ENCODE measurements at places on chromosomes 13 and 19.
A peak's percentile ranks its signal among the peaks of the same experiment; 100 is the strongest.

DNA sequence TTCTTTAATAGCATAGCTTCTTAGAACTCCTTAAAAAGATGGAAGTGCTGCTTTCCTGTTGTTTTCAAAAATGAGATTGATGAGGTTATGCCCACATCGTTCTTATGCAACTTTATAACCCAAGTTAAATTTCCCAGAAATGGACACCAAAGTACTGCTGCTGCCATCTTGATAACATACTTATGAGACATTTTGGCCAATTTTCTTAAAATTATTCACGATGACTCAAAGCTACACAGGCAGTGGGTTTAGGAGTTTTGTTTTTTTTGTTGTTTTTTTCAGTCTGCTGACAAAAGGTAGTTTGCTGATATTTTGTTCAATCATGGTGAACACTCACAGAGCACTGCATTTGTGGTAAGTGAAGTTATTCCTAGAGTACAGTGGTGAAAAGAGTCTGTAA lies 54.9 kb upstream of the RFC3 start:
- DNase-seq = no peak

- no peak for DNase-seq
These were observed 47.3 kb upstream of the C13orf42 start for GRCh38 chr13:51158365-51158764.

DNA sequence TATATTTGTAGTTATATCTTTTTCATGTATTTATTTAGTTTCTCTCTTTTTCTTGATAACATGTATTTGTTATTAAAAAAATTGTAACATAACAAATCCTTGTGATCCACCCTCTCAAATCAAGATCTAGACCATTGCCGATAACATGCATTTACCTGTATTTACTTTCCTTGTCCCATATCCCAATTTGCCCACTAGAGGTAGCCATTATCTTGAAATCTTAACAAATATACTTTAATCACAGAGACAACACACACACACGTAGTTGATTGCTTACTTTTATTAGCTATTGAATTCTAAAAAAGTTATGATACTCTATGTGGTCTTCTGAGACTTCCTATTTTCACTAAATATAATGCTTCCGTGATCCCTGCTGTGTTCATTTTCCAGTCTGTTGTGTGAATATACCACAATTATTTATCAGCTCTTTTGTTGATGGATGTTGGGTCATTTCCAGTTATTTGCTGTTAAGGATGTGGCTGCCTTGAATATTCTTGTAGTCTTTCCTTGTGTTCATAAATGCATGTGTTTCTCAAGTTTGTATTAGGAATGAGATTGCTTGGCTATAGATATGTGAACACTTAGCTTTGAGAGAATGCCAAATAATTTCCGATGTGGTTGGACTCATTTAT lies 31.3 kb upstream of the ZMYM2 start:
- DNase-seq = no peak

DNA sequence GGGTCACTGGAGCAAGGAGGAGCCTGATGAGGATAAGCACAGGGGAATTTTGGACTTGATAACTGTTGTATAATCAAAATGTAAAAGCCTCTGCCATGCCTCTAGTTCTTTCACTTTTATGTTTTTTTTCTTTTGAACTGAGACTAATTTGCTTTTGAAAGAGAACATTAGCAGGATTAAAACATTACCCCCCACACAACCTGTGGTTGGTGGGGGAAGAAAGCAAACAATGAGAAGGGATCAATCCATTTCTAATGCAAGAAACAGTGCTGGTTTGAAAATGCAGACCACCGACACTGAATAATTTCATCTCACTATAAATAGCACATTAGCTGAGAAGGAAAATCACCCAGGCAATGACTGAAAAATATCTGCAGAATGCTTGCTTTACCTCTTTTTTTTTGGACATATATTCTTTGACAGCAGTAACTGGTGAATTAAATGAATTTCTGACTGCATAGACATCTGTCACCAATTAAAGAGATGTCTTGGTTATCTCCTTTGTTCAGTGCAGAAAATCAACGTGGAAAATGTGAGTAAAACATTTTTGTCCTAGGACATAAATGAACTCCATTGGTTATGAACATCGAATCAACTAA lies 48.6 kb upstream of the TRPC4 start:
- no peak for DNase-seq

DNA sequence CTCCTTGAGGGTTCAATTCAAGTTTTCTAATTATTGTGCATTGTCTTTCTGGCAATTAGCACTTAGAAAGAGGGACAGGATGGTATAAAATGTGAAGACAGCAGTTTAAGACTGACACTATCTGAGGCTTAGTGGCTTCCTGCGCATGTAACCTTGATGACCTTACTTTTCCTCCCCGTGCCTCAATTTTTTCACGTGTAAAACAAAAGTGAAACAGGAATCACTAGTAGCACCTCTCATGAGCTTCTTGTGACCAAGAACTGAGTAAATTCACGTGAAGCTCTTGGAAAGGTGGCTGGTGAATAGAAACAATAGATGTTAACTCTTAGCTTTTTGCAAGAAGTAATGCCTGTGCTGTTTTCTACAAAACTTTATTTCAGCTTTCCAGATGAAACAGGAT lies 233.9 kb downstream of the LMO7 start:
- DNase-seq = no peak

DNA sequence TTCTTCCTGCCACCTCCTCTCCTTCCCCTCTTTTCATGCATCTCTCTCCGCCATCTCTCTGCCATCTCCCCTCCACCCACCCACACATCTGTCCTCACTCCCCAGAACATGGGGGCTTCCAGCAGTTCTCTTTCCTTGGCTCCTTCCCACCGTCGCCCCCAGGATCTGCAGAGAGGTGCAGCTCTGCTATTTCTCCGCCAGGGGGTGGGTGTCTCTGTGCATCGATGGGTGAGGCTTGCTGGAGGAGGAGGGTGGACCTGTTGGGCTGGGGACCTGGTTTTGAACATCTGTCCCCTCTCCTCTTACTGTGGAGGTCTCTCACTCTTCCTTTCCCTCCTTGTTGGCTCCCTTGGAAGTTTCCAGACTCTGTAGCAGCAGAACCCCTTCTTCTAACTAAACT lies 51.7 kb downstream of the MYH14 start:
- DNase-seq = no peak

GRCh38 chr13:39037410-39037879 lies 444 bp downstream of the PROSER1 start:
- DNase-seq = no peak

GRCh38 chr13:36173571-36174322 lies 40.6 kb downstream of the SOHLH2 start:
- DNase-seq = no peak

GRCh38 chr19:12140545-12141404 lies 625 bp upstream of the ZNF20 start:
- peak; percentile 69 for DNase-seq

DNA sequence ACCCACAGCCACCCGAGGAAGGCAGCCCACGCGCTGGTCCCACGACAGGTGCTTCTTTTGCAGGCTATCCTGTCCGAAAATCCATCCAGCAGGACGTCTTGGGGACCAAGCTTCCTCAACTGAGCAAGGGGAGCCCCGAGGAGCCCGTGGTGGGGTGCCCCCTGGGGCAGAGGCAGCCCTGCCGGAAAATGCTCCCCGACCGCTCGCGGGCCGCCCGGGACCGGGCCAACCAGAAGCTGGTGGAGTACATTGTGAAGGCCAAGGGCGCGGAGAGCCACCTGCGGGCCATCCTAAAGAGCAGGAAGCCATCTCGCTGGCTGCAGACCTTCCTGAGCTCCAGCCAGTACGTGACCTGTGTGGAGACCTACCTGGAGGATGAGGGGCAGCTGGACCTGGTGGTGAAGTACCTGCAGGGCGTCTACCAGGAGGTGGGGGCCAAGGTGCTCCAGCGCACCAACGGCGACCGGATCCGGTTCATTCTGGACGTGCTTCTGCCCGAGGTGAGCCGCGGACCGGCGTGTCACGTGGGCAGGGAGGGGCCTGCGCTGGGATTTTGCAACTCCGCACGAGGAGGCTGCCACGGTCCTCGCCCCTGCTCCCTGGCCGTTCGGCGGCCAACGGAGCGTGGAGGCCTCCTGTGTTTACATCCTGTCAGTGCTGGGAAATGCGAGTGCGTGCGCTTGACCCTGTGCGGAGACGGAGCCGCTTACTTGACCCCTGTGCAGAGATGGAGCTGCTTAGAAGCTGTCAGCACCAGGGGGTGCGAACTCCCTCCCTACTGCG lies 12.9 kb upstream of the NDUFS7 start:
- no peak for DNase-seq

- no peak for DNase-seq
These were observed 193.8 kb downstream of the URI1 start for GRCh38 chr19:30135797-30136196.

GRCh38 chr19:55320844-55321419 lies 4.2 kb downstream of the TMEM150B start:
- no peak for DNase-seq

GRCh38 chr13:75881109-75881775 lies 245.1 kb downstream of the LMO7 start:
- DNase-seq = no peak

DNA sequence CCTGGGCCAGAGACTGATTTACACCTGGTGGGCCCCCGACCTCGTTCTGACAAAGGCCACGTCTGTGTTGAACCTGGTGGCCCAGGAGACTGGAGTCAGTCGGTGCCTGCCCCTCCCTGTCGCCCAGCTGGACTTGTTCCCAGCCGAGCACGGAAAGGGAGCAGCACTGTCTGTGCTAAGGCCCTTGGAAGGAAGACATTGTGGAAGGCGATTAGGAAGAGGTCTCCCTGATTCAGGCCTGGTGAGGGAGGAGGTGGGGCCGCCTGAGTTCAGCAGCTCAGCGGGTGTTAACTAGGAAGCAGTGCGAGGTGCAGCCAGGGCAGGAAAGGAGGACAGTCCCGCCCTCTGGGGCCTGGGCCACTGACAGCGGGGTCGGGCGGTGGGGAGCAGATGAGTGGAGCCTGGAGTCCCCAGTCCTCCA lies 64.7 kb downstream of the GPR12 start:
- DNase-seq = no peak

- DNase-seq = no peak
These were observed 41.7 kb upstream of the VSTM2B start for GRCh38 chr19:29483944-29484581.

DNA sequence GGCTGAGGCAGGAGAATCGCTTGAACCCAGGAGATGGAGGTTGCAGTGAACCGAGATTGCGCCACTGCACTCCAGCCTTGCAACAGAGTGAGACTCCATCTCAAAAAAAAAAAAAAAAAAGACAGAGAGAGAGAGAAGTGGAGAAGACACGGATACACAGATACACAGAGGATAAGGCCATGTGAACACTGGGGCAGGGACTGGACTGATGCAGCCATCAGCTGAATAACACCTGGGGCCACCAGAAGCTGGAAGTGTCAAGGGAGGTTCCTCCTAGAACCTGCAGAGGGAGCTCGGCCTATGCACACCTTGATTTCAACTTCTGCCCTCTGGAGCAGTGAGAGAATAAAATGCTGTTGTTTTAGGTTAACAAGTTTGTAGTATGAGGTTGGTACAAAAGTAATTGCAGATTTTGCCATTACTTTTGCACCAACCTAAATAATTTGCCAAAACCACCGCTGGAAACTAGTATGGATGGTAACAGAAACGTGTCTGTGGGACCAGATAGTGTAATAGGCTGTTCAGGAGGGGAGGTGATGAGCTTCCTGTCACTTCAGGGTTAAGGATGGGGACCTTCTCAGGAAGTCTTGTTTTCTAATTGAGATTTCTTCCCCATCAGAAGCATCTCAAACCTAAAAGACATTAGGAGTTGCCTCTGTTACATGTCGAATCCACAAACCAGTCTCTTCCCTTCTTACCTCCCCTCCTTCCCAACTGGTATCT lies 36.4 kb upstream of the IGSF23 start:
- DNase-seq = no peak

DNA sequence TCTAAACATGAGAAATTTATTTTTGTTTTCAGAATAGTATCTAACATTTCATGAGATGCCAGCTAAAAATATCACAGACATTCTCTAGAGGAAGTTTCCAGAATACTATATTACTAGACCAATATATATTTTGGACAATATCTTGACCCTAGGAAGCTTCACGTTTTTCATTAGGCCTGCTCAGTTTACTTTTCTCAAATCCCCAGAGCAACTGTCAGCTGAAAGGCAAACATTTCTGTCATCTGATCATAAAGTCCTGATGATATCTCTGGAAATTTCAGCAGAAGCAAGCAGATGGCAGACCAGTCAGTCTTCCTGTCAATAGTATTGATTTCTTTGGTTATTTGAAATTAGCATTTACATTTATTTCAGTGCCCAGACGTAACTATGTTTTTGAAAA lies 4.0 kb downstream of the POSTN start:
- no peak for DNase-seq

- DNase-seq = no peak
These were observed 4.3 kb downstream of the F2RL3 start for GRCh38 chr19:16892868-16893685.

- no peak for DNase-seq
These were observed 1952.0 kb upstream of the PCDH20 start for GRCh38 chr13:63367522-63368198.

- no peak for DNase-seq
These were observed 1714.4 kb downstream of the OLFM4 start for GRCh38 chr13:54742984-54743383.

GRCh38 chr19:47032171-47032811 lies 12.7 kb downstream of the NPAS1 start:
- peak; percentile 48 for DNase-seq

DNA sequence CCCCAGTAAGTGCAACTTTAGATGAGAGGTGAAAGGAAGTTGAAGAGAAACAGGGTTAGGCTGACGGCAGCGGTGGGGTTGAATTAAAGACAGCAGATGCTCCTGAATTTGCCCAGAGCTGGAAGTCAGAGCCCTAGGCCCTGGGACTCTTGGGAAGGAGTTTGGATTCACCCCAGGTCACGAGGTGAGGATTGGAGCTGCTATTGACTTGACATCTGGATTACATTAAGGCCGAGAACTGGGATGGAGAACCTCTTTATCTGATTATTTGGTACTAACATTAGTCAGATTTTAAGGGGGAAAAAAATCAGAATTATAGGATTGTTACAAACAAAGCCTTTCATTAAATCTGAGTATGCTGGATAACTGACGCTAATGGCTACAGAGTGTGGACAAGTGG lies 367.2 kb downstream of the ZNF536 start:
- DNase-seq = no peak

DNA sequence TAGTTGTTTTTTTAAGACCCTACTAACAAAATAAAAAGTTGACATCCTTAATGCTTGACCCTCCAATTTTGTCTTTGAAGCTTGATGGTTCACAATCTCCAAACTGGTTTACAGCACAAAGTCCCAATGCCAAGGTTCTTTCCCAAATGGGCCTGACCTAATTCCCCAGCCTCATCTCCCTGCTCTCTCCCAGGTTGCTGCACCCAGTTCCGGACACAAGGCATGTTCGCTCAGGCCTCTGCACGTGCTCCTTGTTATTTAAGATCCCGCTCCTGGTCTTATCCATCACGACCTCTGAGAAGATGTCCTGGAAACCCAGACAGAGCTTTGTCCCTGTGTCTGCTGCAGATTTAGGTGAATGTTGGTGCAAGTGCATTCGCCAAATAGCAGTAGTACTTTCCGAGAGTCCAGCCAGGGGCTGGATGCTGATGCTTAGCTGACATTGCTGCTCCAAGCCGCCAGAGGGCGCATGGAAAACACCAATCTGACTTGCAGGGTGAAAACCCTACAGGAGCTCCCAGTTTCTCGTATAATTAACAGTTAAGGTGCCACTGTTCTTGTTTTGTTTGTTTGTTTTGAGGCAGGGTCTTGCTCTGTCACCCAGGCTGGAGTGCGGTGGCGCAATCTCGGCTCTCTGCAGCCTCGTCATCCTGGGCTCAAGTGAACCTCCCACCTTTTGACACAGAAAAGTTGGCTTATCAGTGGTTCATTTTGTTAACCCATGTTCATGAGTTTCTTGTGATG lies 18.5 kb downstream of the LYPD3 start:
- DNase-seq = peak; percentile 64

Measured in stimulated activated CD4-positive, alpha-beta T cell treated with anti-CD3 and anti-CD28 coated beads, Interleukin-1b, Interleukin-23, amount 100 ng/mL, for 1 hour (primary cell).